Activated CD4-positive, alpha-beta T cell treated with anti-CD3 and anti-CD28 coated beads for 24 hours (primary cell): ENCODE measurements at places on chromosomes 12 and 14.

GRCh38 chr12:8780389-8780788 lies 42.0 kb upstream of the A2ML1 start:
- DNase-seq, result no peak

GRCh38 chr12:9796971-9797370 lies 30.3 kb upstream of the KLRF1 start:
- no peak for DNase-seq

DNA sequence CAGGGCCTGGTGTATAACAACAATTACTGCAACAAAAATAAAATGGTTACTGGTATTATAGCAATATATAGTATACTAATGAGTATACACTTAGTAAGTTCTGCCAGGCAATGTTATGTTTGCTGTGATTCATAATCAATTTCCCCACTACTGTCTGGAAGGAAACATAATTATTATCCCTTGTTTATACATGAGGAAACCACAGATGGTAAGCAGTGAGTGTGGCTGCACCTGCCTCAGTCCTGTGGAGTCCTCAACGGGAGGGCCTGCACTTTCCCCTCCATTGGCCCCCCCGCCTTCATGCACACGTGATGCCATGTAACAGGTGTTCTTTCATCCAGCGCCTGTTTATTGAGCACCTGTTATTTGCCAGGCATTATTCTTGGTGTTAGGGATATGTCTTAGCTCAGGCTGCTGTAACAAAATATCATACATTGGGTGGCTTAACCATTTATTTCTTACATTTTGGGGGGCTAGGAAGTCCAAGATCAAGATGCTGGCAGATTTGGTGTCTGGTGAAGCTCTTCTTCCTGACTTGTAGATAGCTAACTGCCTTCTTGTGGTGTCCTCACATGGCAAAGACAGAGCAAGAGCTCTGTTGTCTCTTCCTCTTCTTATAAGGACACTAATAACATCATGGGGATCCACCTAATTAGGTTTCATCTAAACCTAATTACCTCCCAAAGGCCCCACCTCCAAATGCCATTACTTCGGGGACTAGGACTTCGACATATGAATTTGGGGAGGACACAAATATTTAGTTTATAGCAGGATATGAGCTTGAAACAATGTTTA lies 59.5 kb upstream of the CHGA start:
- DNase-seq, result no peak

DNA sequence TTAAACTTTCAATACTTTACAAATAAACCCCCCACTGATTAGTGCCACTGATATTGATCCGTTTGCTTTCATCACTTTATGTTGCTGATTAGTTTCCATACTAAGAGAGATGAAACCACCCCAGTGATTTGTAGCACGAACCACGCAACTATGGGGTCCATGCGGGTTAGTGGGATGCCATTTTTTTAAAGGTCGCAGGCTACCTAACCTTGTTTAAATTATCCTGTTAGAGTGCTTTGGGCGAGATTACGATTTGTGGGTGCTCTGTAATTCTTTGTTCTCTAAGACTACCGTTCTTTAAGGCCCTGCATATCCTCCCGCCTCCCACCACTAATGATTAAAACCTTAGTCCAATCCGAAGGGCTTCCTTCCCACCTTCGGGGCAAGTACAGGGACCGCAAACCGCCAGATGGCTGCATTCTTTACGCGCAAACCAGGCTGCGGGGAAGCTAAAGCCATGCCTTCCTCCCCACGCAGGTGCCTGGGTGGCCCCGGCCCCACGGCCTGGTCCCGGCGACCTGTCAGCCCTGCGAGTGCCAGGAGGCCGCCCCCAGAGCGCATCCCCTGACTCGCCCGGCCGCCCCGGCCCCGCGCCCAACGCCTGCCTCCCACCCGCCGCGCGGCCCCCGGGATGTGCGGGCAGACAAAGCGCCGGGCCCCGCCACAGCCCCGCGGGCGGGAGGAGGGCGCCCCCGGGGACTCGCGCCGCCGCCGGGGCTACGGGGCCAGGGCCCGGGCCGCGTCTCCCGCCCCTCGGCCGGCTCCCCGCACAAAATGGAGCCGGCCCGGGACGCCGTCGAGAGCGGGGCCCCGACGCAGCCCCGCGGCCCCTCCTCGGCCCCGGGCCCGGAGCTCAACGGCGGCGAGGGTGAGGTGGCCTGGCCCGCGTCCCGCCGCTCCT lies 759 bp downstream of the NFYB start:
- DNase-seq, result peak; percentile 22

GRCh38 chr12:130115646-130116045 lies 46.6 kb upstream of the FZD10 start:
- DNase-seq, result no peak

DNA sequence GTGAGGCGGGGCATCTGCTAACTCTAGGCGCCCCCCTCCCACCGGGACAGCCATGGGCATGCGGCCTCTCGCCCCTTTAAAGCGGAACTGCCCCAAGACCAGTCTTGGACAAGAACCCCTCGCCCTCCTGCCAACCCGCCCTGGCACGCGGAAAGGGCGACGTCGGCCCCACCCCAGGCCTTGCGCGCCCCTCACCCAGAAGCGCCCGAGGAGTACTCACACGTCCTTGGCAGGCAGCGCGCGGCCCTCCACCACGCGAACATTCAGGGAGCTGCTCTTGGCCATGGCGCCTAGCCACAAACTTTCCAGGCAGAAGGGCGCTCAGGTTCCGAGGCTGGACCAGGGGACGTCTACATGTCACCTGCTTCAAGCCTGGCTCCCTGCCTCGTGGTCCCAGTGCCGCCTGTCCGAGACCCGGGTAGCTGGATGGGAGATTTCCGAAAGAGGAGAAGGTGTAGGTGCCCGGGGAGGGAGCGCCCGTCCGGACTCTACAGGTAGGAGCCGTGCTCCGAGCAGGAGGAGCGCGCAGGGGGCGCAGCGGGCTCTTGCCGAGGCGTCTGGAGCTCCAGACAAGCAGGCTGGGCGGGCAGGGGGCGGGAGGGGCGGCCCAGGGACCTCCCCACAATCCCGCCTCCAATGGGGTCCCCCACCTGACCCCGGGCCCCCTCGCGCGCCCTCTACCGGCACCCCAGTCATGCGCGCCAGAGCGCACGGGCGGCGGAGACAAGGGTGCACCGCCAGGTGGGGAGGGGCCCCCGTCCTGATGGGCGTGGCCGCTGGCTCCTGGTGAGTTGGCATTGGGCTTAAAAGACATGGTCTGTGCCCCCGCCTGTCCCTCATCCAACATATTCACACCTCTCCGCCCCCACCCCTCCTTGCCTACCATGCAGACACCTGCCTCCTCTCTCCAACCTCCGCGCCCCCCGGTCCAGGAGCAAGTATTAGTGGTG lies at the start of gene RASAL1:
RASAL1 (minus strand) TSS at position 584 of the 950 bp plus-strand sequence; CDS start at position 285, 299 bp downstream.
- DNase-seq, result peak; percentile 78

DNA sequence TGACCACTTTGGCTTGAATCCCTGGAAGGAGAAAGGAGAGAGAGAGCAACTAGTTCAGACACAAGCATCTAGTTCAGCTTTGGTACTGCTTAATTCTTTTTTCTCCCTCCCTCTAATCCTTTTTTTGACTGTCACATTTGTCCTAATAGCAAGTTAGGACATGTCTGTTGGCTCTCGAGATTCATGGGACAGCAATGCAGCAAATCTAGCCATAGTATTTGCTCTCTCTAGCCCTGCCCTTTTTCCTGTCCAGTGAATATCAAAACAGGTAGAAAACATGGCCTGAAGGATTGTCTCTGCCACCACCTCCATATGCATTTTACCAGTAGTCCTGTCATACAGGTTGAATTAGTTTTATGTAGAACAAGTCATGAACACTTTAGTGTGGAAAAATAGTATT lies 116.4 kb downstream of the PTPRB start:
- DNase-seq, result no peak

DNA sequence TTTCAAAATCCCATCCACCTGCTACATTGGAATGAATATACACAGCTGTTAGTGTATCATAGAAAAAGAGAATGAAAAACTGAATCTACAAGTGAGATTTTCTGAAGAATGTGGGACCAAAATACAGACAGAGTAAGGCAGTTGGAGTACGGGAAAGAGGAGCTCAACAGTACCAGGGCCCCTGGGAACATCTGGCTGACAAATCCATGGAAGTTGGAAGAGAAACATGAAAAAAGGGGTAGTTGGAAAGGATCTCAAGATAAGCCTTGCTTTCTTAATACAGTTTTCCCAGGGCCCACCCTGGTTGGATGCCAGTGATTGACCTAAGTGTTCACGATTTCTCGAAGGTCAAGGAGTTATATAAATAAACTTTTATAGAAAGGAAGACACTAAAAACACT lies 54.0 kb upstream of the SLCO1C1 start:
- DNase-seq, result no peak

- no peak for DNase-seq
Observed at GRCh38 chr12:122467983-122468382, 32.7 kb downstream of the ZCCHC8 start.

DNA sequence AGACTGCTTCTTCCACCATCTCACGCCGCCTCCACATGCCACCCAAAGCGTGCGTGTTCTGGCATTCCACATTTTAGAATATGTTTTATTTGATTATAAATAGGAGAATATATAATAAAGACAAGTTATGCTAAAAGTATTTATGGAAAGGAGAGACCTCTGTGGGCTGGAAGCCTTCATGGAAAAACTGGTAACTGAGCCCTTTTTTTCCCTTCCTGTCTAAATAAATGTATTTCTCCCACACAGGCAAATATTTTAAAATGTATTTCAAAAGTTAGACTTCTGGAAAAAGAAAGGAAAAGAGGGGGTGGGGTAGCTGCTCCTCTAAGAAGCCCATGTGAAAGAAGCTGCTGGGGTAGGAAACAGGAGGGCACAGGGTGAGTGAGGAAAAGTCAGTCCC lies 16.1 kb upstream of the NR4A1 start:
- no peak for DNase-seq

DNA sequence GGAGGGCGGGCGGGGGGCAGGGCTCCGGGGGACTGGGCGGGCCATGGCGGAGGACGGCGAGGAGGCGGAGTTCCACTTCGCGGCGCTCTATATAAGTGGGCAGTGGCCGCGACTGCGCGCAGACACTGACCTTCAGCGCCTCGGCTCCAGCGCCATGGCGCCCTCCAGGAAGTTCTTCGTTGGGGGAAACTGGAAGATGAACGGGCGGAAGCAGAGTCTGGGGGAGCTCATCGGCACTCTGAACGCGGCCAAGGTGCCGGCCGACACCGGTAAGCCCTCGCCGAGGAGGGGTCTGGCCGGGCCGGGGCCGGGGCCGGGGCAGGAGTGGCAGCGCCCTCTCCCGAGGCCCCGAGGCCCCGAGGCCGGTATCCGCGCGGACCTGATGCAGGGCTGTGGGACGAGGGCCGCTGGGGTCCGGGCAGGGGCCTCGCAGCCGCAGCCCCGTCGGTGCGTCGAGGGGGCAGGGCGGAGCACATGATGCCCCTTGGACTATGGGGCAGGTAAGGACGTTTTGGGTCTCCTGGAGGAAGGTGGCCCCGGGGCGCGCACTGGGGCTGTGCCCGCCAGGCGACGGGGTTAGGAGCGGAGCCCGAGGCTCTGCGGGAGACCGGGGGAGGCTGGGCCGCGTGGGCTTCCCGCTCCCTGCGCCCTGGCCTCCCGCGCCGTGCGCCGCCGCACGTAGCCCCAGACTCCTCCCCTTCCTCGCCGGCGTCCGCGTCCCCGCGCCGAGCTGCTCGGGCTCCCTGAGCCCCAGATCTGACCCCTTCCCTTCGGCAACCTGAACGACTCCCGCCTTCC lies at the start of gene TPI1:
TPI1 (plus strand) TSS at position 119 of the 798 bp plus-strand sequence; CDS start at position 155, 36 bp downstream.
- DNase-seq, result peak; percentile 73

- no peak for DNase-seq
Observed at GRCh38 chr12:131047789-131048610, 94.3 kb downstream of the ADGRD1 start.

DNA sequence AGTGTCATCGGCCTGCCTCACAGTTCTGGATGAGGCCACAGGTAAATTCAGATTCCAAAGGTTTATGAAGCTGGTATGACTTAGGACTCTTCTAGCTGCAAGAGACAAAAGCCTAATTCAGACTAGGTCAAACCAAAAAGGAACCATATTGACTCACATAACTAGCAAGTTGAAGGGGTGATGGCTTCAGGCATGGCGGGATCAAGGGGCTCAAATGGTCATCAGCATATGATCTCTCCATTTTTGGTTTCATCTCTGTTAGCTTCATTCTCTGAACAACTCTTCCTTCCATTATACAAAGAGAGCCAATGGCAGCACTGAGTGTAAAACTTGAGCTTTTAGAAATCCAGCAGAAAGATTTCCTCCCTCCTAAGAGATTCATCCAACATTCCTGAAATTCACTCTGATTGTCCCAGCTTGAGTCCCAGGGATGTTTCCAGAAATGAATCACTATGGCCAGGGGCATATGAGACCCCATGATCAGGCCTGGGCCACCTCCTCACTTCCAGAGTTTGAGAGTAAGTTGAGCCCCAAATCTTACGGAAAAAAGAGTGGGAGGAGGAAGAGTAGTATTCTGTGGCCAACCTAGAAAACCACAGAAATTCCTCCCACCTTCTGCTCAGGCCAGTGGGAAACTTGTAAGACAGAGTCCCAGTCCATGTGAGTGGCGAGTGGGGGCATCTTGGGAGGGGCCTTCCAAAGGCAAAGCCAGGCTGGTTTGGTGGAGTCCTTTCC lies 2.0 kb upstream of the MAP1LC3B2 start:
- no peak for DNase-seq

GRCh38 chr12:106590601-106591000 lies 7.8 kb downstream of the RFX4 start:
- DNase-seq, result no peak

GRCh38 chr12:97927977-97928376 lies 465.4 kb downstream of the RMST start:
- no peak for DNase-seq

DNA sequence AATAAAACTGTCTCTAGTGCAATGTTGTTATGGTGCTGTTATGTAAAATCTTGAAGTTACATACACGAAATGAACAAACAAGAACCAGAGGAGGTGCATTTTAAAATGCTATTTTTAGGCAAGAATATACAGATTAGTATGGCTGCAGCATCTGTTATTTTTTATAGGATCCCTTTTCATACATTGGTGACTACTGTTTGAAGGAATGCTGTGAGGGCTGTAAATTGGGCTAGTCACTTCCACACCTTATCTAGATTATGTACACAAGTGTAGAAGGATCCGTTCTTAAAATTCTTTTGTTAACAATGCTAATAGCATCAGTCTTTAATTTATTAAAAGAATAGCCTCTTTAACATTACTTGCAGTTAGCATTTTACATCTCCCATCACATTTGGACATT lies 284.3 kb upstream of the MDGA2 start:
- no peak for DNase-seq

DNA sequence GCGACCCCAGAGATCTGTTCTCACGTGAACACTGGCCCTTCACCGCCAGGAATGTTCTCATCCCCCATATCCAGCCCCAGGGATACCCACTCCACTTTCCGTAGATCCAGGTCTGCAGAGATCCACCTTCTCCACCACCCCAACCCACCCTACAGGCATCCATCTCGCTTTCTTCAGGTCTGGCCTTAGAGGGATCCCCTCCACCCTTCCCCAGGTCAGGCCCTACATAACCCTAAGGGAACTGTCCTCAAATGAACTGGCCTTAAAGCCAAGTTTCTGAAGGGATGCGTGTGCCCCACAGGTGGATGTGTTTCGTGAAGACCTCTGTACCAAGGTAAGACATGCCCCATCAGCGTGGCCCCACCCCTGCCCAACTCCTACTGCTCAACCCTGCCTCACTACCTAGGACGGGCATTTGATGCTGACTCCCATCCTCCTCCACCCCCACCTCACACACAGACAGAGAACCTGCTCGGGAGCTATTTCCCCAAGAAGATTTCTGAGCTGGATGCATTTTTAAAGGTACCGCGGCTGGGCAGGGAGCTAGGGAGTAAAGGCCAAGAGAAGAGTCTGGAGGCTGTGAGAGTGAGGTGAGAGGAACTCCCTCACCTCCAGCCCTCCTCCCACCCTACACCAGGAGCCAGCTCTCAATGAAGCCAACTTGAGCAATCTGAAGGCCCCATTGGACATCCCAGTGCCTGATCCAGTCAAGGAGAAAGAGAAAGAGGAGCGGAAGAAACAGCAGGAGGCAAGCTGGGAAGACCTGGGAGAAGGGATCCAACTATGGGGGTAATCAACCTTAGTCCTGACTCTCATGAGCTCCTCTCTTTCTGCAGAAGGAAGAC lies 912 bp downstream of the PSME1 start:
- no peak for DNase-seq
